ENCODE measurements at places on chromosomes 1 and 21.

- DNase-seq: no peak
Measured at GRCh38 chr1:110328274-110328673, 10.9 kb upstream of the RBM15 start.

DNA sequence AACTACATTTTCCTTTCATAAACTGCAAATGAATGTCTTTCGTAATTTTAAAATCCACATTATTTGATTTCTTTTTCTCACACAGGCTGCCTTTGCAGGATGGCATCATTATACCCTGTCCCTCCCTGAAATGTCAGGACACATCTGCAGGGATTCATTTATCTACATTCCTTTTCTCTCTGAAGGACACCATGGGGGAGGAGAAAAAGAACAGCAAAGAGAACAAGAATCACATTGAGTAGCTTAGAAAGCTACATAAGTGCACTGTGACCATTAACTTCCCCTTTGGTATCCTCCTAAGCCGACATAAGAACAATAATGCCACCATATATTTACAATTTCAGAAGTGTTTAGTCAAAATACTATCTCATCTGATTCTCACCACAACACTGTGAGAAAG lies 129.5 kb downstream of the PIGK start:
- no peak for DNase-seq

DNA sequence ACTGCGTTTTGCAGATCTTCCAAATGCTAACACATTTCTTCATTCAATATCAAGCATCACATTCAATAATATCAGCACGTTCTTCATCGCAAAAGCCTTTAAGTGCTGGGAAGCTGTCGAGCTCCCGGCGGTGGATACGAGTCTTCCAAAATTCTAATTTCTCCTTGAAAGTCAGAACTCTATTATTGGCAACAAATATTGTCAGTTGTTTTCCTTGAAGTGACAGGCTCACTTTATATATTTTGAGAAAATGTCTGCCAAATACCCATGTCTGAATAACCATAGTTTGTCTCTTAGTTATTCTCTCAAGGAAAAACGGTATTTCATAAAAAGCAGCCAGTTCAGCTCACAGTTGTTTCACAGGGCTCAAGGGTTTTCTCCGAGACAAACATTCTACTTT lies 226.2 kb upstream of the C1orf174 start:
- no peak for DNase-seq

GRCh38 chr1:115313182-115313581 lies 24.9 kb downstream of the NGF start:
- no peak for DNase-seq

DNA sequence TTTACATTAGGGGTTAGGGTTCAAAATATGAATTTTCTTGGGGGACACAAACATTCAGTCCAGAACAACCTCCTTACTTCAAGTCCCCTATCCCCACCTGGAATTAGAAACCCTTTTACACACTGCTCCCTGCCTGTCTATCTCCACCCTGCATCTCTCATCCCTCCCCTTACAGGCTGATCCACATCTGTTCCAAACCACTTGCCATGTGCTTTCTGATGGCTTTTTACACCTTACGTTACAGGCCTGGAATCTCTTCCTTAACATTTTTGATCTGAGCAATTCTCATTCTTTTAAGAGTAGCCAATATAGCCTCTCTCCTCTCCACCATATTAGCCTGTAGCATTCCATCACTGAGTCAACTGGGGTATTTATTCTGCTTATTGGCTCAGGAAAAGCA lies 122.0 kb downstream of the PTBP2 start:
- no peak for DNase-seq

- no peak for DNase-seq
Measured at GRCh38 chr21:42308161-42308913, 6.9 kb downstream of the TFF3 start.

DNA sequence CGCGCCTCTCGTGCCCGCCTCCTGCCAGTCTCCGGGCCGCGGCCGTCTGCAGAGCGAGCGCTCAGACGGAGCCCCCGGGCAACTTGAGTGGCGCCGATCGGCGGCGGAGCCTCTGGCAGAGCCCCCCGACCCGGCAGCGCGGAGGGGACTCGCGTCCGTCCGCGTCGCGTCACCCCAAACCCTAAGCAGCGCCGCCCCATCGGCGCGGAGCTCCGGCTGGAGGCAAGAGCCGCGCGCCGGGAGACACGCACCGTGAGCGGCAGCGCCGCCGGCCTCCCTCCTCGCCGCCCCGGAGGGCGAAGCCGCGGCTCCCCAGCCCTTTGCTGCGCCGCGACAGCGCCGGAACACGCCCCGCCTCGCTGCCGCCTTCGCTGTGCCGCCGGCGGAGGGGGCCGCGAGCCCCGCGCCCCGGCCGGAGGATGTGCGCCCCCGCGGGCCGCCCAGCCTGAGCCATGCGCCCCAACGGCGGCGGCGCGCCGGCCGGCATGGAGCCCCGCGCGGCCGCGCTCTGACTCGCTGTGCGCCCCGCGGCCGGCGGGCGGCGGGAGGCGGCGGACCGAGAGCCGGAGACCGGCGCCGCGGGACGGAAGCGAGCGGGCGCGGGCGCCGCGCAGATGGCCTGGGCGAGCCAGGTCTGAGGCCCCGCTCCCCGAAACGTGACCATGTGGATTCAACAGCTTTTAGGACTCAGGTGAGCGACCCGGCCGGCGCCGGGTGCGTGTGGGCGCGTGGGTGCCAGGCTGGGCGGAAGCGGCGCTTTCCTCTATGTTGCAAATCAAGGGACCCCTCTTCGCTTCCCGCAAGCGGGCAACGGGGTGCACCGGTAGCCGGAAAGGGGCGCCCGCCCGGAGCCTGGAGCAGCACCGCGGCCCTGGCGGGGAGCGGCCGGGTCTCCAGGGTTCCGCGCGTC lies 610 bp downstream of the AJAP1 start:
- DNase-seq: no peak

- DNase-seq: no peak
Measured at GRCh38 chr1:43134640-43135039, 37.5 kb downstream of the EBNA1BP2 start.

GRCh38 chr21:43664358-43664757 lies 5.0 kb downstream of the RRP1B start:
- no peak for DNase-seq

DNA sequence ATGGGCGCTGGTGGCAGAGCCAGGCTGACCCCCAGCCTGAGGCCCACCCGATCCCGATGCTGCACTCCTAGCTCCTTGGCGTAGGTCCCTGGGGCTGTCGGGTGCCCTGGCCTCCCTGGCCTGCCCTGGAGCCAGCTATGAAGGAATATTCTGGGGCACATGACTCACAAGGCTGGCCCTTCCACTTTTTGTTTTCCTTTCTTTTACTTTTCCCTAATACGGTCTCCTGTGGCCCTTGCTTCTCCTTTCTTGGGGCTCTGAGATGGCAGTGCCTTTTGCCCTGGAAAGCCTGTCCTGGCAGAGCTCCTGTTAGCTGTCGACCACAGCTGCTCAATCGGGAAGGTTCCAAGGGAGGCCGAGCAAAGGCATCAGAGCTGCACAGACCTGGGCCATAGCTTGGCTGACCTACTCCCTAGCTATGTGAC lies 22.1 kb downstream of the ARHGEF10L start:
- DNase-seq: no peak

GRCh38 chr1:41957568-41957967 lies 38.8 kb upstream of the HIVEP3 start:
- DNase-seq: no peak

- DNase-seq: no peak
Measured at GRCh38 chr1:230285351-230285750, 140.8 kb downstream of the PGBD5 start.

GRCh38 chr1:232909752-232910151 lies 40.7 kb upstream of the NTPCR start:
- no peak for DNase-seq

DNA sequence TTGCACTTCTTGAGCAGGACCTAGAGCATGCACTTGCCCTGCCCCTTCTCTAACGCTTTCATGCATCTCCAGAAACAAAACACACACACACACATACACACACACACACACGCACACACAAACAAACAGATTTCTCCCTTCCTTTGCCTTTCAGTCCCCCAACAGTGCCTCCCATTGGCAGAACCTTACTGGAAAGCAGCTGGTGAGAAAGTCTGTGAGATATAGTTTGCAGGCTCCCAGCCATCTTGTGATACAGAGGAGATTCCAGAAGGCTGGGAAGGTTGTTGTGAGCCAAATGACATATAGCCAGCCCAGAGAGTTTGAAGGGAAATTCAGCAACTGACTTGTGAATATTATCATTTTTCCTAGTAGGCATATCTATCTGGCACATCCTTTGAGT lies 35.9 kb upstream of the ZRANB2 start:
- DNase-seq: no peak

- DNase-seq: no peak
Measured at GRCh38 chr1:205188596-205188995, 22.9 kb downstream of the DSTYK start.

DNA sequence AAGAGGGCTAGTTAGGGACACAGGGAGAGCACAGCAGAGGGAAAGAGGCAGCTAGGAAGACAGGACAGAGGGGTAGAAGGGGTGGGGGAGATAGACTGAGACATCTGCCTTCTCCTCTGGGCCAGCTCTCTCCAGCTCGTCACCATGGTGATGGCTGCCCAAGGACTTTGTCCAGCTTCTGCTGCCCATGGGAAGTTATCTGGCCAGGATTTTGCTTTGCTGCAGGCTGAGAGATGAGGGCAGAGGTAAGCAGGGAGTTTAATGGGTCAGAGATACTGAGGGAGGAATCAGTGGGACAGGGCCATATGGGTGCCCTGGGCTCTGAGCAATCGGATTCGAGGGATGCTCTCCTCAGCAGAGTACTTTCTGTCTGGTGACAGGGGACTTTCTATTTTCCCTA lies 34.5 kb upstream of the GPR37L1 start:
- DNase-seq: no peak

DNA sequence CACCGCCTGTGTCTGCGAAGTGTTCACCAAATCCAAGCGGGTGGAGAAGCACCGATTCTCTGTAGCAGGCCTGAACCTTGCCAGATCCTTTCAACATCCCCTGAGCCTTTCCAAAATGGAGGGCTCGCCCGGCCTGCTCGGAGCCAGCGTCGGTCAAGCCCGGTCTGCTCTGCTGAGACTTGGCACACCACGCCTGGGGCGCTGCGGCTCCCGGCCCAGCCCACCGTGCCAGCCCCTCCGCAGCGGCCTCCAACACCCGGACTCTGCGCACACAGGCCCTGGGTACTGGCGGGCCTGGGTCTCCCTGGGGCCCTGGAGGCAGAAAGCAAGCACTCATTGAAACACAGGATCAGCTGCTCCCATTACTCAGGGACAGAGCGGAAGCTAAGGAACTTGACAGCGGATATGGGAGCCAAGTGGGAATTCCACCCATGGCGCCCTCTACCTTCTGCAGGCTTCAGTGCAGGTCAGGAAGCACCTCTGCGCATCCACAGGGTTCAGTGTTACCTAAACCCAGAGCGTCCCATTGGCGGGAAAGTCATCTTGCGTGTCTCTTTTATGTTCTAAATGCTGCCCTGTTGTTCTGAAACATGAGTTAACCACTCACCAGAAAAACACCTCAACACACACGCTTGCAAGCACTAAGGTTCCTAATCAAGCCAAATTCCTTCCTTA lies 159.9 kb downstream of the ZBTB18 start:
- no peak for DNase-seq

DNA sequence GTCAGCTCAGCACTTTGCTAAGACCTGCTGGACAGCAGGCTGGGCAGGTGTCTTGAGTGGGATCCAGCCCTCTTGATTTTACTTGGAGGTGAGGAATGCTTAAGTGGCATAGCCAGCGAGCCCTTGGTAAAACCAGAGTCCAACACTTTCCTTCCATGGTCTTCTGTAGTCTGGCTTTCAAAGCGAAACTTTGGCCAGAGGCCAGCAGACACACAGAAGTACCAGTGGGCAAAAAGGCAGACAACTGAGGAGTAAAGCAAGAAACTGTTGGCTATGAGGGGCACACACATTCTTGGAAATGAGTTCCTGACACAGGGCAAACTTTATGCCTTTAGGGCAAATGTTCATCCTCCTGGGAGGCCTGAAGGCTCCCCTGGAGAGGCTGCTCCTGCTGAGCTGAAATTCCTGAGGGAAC lies 281.0 kb upstream of the POU3F1 start:
- no peak for DNase-seq

GRCh38 chr1:16187748-16188401 lies 24.6 kb downstream of the ARHGEF19 start:
- DNase-seq: peak; percentile 77

GRCh38 chr21:26194811-26195251 lies 24.3 kb upstream of the APP start:
- no peak for DNase-seq

GRCh38 chr1:2049225-2049717 lies 940 bp upstream of the PRKCZ start:
- no peak for DNase-seq

DNA sequence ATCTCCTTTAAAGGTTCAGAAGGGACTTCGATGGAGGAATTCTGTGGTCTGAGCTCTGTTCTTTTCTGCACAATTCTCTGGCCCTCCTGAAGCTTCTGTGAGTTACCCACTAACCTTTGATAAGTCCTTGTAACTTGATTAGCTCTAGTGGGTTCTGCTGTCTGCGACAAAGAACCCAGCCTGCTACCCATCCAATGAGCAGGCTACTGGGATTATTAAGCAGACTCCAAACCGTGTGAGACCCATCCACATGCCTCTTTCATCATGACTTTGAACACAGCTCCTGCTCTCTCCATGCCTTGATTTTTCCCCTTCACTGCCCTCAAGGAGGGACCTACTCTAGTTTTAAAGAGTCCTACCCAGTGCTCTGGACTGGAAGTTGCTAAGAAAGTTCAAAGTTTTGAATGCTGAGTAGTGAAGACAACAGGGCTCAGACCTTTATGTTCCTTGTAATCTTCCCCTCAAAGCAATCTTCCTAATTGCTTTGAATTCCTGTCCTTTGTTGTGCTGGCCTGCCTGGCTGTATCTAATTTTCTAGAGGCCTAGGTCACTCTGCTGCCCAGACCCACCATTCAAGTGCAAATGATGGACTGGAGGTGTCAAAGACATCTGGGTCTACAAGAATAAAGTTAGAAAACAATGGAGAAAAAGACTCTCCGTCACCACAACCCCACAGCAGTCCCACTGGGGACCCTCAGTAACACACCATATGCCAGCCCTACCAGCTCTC lies 146.9 kb downstream of the RHOU start:
- no peak for DNase-seq

GRCh38 chr1:24960071-24960801 lies 30.2 kb upstream of the RUNX3 start:
- DNase-seq: no peak

DNA sequence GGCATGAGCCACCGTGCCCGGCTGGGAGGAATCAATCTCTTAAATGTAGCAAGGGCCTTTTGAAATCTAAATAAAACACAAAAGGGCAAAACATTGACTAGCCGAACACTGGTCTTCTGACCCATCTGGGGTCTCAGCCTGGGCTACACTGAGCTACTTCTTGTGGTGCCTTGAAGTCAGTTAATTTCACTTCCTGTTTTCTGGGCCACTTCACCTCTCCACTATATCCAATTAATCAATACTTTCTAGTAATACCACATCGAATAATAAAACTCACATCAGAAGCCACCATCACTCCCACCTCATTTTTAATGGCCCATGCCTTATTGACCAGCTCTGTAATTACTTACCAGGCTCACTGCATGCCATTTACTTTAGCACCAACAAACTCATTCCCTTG lies 138.0 kb upstream of the SAMSN1 start:
- DNase-seq: no peak

Data from activated CD4-positive, alpha-beta T cell treated with anti-CD3 and anti-CD28 coated beads, Interleukin-2, amount 10 ng/mL, durations not matched to agents 7 days and 5 days (primary cell).